Central memory CD8-positive, alpha-beta T cell (primary cell): ENCODE measurements at places on chromosomes 6 and 20.
A peak's percentile ranks its signal among the peaks of the same experiment; 100 is the strongest.

GRCh38 chr6:138989098-138989983 lies 1.3 kb upstream of the REPS1 start:
- H3K27ac ChIP-seq, result peak overlapping the region; percentile 87
- peaks cover 11% of the 10 kb centered on the region for H3K36me3 ChIP-seq
- peak overlapping the region; percentile 91 for H3K4me3 ChIP-seq
- DNase-seq, result no peak
- H3K4me1 ChIP-seq, result peaks cover 8% of the 10 kb centered on the region

- peaks cover 2% of the 10 kb centered on the region for H3K36me3 ChIP-seq
- H3K4me3 ChIP-seq, result no peak overlapping the region
- DNase-seq, result no peak
These were observed 43.1 kb downstream of the MICA start for GRCh38 chr6:31446481-31446880.

DNA sequence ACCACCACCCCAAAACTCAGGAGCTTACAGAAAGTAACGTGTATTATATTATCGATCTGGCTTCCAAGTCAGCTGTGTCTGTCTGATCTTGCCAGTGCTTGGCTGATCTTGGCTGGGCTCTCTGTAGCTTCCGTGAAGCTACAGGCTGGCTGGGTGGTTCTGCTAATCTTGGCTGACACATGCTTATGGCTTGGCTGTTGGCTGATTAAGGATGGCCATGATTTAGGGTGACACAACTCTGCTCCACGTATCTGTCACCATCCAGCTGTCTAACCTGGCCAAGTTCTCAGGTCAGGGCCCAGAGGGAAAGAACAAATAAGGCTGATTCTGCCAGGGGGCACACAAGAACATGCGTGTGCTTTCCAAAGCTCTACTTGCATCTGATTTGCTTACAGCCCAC lies 64.7 kb upstream of the PRL start:
- H3K36me3 ChIP-seq, result no peaks in the 10 kb centered on the region
- H3K27ac ChIP-seq, result no peak overlapping the region

DNA sequence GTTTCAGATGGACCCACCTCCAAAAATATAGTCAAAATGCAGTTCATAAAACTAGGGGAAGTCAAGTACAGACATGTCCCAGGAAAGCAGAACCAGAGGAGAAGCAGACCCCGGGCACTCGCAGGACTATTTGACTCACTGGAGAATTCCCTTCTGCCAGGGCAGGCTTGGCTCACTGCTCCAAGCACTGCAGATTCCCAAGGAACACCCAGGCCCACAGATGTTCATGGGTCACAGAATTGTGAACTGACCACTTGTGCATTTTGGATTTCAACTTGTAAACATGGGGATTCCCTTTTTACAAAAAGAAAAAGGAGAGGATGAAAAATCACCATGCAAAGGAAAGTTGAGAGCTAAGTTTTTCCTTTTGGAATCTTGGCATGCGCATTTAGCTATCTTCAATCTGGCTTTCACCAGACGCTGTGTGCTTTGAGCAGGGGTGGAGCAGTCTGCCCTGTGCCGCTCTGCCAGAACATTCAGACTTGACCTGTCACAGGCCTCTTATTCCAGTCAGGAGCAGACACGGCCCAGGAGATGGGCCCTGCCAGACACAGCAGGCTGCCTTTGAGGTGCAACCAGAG lies 237.5 kb upstream of the TAB2 start:
- no peaks in the 10 kb centered on the region for H3K27me3 ChIP-seq
- no peak overlapping the region for H3K27ac ChIP-seq
- H3K4me1 ChIP-seq, result peaks cover 18% of the 10 kb centered on the region
- H3K36me3 ChIP-seq, result peaks cover 5% of the 10 kb centered on the region
- H3K4me3 ChIP-seq, result no peak overlapping the region

DNA sequence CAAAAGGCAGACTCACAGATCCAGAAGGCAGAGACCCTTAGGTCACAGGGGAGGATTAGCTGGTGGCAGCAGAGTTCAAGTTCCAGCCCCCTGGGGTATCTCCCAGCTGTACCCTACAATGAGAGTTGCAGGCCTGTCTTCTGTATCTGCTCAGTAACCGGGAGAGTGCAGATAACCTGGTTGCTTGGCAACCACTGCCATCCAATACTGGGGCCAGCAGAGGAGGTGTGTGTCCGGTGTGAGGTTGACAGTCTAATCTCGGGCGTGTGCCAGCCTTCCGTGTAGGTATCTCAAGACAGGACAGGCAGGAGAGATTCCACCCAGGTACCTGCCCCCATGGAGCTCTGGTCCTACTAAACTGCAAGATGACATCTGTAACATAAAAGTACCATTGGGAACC lies 56.6 kb upstream of the TBC1D7 start:
- H3K36me3 ChIP-seq, result no peaks in the 10 kb centered on the region
- no peaks in the 10 kb centered on the region for H3K27me3 ChIP-seq
- peaks cover 19% of the 10 kb centered on the region for H3K4me1 ChIP-seq
- H3K4me3 ChIP-seq, result no peak overlapping the region

DNA sequence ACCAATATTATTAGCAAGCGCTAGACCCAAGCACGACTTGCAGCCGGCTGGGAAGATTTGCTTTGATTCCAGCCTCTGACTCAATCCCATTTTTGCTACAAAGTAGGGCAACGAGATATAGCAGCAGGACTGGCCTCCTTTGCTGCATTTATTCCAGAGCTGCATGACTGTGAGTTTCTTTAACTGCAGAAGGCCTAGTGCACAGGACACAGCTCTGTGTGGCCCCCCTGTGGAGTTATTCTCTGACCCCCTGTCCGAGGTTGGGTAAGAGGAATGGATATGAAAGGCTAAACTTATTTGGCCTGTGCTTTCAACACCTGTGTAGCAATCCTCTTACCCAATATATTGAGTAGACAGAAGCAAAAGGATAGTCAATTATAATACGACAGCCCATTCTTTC lies 133.3 kb upstream of the SPTLC3 start:
- H3K4me1 ChIP-seq, result no peaks in the 10 kb centered on the region
- no peak overlapping the region for H3K27ac ChIP-seq
- no peak for DNase-seq
- H3K27me3 ChIP-seq, result no peaks in the 10 kb centered on the region

GRCh38 chr6:99426451-99426757 lies 1.3 kb upstream of the PNISR start:
- H3K36me3 ChIP-seq, result peaks cover 28% of the 10 kb centered on the region
- H3K27me3 ChIP-seq, result no peaks in the 10 kb centered on the region
- H3K4me3 ChIP-seq, result peak overlapping the region; percentile 96
- H3K4me1 ChIP-seq, result peaks cover 55% of the 10 kb centered on the region
- no peak for DNase-seq
- H3K27ac ChIP-seq, result peak overlapping the region; percentile 97

GRCh38 chr6:4667591-4667990 lies 108.6 kb upstream of the CDYL start:
- H3K4me3 ChIP-seq, result no peak overlapping the region
- peaks cover 18% of the 10 kb centered on the region for H3K27me3 ChIP-seq
- no peak overlapping the region for H3K27ac ChIP-seq
- no peak for DNase-seq
- no peaks in the 10 kb centered on the region for H3K4me1 ChIP-seq

DNA sequence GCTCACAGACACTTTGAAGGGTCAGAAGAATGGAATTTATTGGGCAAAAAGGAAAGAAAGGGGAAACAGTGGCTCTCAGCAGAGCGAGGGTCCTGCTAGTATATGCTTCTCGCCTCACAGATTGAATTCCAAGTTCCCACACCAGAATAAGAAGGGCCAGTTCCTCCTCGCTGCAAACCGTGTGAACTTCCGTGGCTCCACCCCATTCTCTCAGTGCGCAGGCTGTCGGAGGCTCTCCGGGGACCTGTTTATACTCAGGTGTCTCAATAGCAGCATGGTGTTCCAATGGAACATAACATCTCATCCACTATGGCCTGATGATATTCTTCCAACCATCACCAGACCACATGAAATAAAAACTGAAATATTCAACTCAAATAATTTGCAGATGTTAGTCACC lies 4.6 kb downstream of the SAMD3 start:
- H3K27ac ChIP-seq, result peak overlapping the region; percentile 89
- H3K27me3 ChIP-seq, result no peaks in the 10 kb centered on the region
- no peak for DNase-seq
- H3K4me3 ChIP-seq, result peak overlapping the region; percentile 82
- H3K36me3 ChIP-seq, result peaks cover 30% of the 10 kb centered on the region
- H3K4me1 ChIP-seq, result peaks cover 39% of the 10 kb centered on the region

DNA sequence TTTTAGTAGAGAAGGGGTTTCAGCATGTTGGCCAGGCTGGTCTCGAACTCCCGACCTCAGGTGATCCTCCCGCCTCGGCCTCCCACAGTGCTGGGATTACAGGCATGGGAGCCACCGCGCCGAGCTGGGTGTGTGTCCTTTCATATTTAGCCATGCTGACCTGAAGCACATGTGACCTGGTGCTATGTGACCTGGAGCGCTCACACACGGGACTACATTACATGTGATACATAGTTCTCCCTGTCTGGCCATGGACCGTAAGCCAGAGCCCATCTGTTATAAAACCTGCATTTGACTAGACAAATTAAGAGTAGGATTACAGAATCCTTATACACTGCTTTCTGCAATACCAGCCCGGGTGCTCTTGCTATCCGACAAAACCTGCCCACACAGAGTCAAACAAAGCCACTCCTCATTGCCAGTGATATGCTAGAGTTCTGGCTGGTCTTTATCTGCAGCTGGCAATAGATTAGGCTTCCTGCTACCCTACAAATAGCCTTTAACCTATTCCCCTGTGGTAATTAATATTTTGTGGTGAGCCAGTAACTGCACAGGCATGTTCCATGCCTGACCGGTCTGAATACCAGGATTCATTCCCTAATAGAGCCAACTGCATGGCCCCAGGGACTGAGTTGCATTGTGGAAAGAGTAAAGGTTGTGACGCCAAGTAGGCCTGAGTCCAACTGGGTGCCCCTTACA lies 26.3 kb upstream of the FAM50B start:
- H3K27me3 ChIP-seq, result no peaks in the 10 kb centered on the region
- DNase-seq, result no peak

- H3K4me1 ChIP-seq, result no peaks in the 10 kb centered on the region
- no peak overlapping the region for H3K4me3 ChIP-seq
- DNase-seq, result no peak
- no peaks in the 10 kb centered on the region for H3K36me3 ChIP-seq
These were observed 572.7 kb downstream of the DHX35 start for GRCh38 chr20:39534846-39535245.

DNA sequence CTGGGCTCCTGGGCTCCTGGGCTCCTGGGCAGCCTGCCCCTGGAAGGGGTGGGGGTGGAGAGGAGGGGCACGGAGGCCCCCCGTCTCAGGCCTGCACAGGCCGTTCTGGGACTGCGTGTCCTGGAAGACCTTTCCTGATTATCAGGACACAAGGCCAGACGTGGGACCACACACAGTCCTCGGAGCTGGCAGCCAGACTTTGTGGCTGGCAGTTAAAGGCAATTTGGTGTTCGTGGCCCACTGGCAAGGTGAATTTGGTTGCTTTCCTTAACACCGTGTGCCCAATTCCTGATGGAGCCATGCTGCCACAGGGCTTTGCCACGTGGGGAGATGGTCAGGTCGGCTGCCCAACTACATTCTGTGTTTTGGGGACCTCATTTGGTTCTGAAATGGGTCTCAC lies 113.5 kb downstream of the SMOC2 start:
- no peaks in the 10 kb centered on the region for H3K36me3 ChIP-seq
- H3K4me1 ChIP-seq, result no peaks in the 10 kb centered on the region
- H3K27me3 ChIP-seq, result no peaks in the 10 kb centered on the region
- H3K27ac ChIP-seq, result no peak overlapping the region
- no peak for DNase-seq

GRCh38 chr6:53244958-53245357 lies 96.3 kb upstream of the GCM1 start:
- no peak for DNase-seq
- no peak overlapping the region for H3K4me3 ChIP-seq
- H3K36me3 ChIP-seq, result peaks cover 2% of the 10 kb centered on the region
- H3K27ac ChIP-seq, result no peak overlapping the region

GRCh38 chr6:125924169-125924568 lies 32.4 kb upstream of the HINT3 start:
- H3K4me1 ChIP-seq, result peaks cover 2% of the 10 kb centered on the region
- no peak overlapping the region for H3K4me3 ChIP-seq
- DNase-seq, result no peak
- no peaks in the 10 kb centered on the region for H3K27me3 ChIP-seq

GRCh38 chr6:170243791-170244291 lies 47.0 kb downstream of the DLL1 start:
- no peak overlapping the region for H3K4me3 ChIP-seq
- no peaks in the 10 kb centered on the region for H3K4me1 ChIP-seq
- H3K36me3 ChIP-seq, result peaks cover 2% of the 10 kb centered on the region
- H3K27me3 ChIP-seq, result peaks cover 52% of the 10 kb centered on the region
- no peak for DNase-seq

- H3K27me3 ChIP-seq, result no peaks in the 10 kb centered on the region
- H3K4me3 ChIP-seq, result peak overlapping the region; percentile 78
- peaks cover 27% of the 10 kb centered on the region for H3K4me1 ChIP-seq
- H3K27ac ChIP-seq, result peak overlapping the region; percentile 96
- DNase-seq, result peak; percentile 56
These were observed 16.1 kb upstream of the ZNF217 start for GRCh38 chr20:53609491-53610445.

- peaks cover 3% of the 10 kb centered on the region for H3K36me3 ChIP-seq
- H3K4me1 ChIP-seq, result no peaks in the 10 kb centered on the region
- H3K27me3 ChIP-seq, result peaks cover 22% of the 10 kb centered on the region
- no peak overlapping the region for H3K4me3 ChIP-seq
These were observed 45.9 kb upstream of the RALY start for GRCh38 chr20:33947709-33948295.

DNA sequence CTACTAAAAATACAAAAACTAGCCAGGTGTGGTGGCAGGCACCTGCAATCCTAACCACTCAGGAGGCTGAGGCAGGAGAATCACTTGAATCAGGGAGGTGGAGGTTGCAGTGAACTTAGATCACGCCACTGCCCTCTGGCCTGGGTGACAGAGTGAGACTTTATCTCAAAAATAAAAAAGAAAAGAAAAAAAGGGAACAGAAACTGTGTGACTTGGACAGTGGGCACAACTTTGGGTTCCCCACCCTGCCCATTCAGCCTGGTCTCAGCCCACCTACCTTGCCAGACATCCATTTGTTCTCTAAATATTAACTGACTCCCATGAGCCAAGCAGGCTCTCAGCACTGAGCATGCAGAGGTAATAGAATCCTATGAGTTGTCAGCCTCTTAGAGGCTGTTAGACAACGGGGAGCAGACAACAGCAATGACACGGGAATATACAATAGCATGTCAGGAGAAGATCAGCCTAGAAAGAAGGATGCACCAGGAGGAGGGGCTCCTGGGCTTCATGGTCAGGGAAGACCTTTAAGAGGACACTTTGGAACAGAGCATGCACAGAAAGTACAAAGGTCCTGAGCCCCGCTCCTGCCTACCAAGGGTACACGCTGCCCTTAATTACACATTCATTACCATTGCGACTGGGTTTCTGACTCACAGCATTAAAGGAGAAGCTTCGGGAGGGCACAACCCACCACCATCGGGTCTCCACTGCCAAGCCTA lies 20.0 kb downstream of the FAM209B start:
- no peak for DNase-seq
- no peaks in the 10 kb centered on the region for H3K4me1 ChIP-seq
- H3K27me3 ChIP-seq, result no peaks in the 10 kb centered on the region
- no peak overlapping the region for H3K27ac ChIP-seq
